ENCODE measurements at places on chromosomes 5 and 9. TPM values are rescaled to one million over a fixed set of nuclear protein-coding genes. Genes with fewer than 3 reads are reported as not detected.
A peak's percentile ranks its signal among the peaks of the same experiment; 100 is the strongest.

DNA sequence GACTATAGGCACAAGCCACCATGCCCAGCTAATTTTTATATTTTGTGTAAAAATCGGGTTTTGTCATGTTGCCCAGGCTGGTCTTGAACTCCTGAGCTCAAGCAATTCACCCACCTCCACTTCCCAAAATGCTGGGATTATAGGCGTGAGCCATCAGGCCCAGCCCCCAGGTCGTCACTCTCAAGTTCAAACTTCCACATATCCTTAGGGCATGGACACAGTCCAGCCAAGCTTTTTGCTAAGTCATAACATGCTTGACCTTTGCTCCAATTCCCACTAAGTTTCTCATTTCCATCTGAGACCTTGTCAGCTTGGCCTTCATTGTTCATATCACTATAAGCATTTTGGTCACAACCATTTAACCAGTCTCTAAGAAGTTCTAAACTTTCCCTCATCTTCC is 43.9 kb upstream of the ARAP3 start:
- DNase-seq, result no peak

- DNase-seq, result peak; percentile 74
These were observed 67.4 kb upstream of the TBC1D9B start for GRCh38 chr5:179974946-179975712.

DNA sequence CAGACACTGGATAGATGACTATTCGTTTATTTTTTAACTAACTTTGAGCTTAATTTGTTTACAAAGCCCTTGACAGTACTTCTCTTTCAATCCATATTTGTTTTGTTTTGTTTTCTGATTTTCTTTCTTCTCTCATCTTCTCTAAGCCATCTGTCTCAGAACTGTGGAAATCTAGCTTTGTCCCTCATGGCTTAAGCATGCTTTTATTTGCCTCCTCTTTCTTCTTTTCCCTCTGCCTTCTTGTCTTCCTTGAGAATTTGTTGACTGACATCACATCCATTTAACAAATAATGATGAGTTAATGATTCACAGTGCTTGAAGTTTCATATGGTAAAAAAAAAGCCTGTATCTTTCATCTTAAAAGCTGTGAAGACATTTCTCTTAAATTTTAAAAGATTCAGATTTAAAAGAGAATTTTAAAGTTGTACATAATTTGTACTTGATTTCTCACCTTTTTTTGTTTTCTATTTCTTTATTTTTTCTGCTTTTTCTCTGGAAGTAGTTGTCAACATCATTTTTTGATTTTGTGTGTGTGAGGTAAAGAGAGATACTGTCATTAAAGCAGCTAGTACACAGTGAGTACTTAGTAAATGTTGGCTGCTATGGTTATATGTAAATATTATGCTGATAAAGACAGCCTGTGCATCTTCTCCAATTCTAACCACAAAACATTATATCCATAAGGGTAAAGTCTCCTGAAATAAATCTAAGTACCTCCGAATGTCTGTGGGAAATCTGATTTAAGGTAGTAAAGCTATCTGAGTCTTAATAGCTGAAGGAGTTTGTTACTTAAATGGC is 13.9 kb upstream of the SGCD start:
- no peak for DNase-seq

DNA sequence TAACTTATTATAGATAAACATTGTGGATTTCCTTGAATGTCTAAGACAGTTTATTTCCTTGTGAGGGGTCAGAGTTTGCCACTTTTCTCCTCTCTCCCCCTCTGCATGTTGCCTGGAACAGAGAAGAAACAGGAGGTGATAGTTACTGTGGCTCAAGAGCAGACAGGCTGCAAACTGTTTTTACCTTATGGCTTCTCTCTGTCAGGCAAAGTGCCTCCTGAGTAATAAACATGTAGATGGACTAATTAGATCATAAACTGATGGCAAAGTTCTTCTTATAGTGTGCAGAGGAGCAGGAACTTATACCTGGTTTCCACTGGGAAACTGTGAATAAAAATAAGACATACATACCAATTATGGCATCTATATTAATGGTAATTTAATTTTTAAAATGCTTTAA is 133.1 kb upstream of the CDH12 start:
- DNase-seq, result no peak

GRCh38 chr5:178788381-178789085 is 58.1 kb upstream of the ZNF354A start:
- no peak for DNase-seq

The DBH gene
- polyA plus RNA-seq, result 1.2 TPM

The OR1J2 gene
- polyA plus RNA-seq, result not detected

The BSPRY gene
- 0.03 TPM for polyA plus RNA-seq

The FREM1 gene
- polyA plus RNA-seq, result 0.60 TPM
